ENCODE measurements at places on chromosomes 7 and 10. TPM values are rescaled to one million over a fixed set of nuclear protein-coding genes. Genes with fewer than 3 reads are reported as not detected.

The TFEC gene
- 31.2 TPM for polyA plus RNA-seq

DNA sequence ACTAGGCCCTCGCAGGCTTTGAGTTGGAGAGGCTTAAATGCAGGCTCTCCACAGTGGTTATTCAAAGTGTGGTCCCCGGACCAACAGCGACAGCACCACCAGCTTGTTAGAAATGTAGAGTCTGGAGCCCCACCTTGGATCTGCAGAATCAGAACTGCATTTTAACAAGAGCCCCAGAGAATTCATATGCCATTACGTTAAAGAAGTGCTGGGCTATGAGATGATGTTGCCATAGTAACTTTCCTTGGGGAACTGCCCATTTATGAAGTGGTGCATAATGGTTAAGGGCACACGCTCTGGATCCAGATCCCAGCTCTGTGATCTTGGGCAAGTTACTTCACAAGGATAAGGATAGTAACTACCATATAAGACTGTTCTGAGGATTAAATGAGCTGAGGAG, 48.9 kb downstream of the ZCCHC24 start:
- no peak for DNase-seq

DNA sequence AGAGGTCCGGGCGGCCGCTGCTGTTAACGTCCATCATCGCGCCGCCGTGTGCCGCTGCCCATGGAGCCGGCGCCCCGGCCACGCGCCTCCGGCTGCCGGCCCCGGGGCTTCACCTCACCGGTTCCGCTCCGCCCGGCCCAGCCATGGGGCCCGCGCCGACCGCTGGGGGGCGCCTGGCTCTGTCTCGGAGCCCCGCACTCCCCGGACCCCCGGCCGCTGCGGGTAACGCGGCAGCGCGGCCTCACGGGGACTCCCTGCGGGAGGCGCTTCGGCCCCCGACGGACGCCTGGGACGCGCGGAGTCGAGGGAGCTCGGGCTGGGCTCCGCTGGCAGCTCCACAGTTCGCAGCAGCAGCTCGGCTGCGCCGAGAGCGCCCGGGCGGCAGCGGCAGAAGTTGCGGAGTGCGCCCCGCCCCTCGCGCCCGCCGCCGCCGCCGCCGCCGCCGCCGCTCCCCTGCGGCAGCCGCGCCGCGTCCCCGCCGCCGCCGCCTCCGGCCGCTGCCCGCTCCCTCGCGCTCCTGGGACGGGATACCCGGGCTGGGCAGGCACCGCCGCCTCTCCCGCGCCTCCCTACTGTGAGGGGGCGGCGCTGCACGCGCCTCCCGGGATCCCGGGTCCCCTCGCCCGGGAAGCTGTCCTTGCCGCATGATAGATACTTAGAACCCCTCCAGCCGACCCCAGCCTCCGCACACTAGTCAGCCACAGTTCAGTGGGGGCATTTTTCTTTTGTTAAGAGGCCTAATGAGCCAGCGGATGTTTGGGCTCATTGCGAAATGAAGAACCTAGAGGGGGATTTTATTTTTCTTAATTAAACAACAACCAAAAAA, at the start of gene HTR7:
HTR7 (minus strand) TSS at position 405 of the 826 bp plus-strand sequence; CDS start at position 37, 368 bp downstream.
- DNase-seq, result no peak

The NRG3 gene
- 11.8 TPM for polyA plus RNA-seq

GRCh38 chr10:28812384-28813372, 135.4 kb downstream of the BAMBI start:
- DNase-seq, result no peak

GRCh38 chr7:21504021-21504420, 38.8 kb upstream of the DNAH11 start:
- DNase-seq, result no peak

DNA sequence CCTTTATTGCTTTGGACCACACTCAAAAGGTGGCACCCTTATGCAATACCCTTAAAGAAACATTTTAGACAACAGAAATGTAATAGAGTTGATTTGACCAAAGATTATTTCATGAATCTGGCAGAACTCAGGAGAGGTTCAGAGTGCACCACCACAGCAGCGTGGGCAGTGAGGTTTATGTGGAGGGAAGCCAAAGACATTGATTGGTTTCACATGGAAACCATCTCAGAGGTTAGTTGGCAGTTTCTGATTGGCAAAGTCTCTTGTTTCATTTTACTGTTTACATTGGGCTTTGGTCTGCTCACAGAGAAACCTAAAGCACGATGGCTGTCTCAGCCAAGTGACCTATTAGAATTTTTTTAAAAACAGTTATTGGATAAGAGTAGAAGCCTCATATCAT, 101.3 kb downstream of the SDHAF3 start:
- DNase-seq, result no peak

GRCh38 chr7:128410451-128410753, 620 bp upstream of the IMPDH1 start:
- no peak for DNase-seq

DNA sequence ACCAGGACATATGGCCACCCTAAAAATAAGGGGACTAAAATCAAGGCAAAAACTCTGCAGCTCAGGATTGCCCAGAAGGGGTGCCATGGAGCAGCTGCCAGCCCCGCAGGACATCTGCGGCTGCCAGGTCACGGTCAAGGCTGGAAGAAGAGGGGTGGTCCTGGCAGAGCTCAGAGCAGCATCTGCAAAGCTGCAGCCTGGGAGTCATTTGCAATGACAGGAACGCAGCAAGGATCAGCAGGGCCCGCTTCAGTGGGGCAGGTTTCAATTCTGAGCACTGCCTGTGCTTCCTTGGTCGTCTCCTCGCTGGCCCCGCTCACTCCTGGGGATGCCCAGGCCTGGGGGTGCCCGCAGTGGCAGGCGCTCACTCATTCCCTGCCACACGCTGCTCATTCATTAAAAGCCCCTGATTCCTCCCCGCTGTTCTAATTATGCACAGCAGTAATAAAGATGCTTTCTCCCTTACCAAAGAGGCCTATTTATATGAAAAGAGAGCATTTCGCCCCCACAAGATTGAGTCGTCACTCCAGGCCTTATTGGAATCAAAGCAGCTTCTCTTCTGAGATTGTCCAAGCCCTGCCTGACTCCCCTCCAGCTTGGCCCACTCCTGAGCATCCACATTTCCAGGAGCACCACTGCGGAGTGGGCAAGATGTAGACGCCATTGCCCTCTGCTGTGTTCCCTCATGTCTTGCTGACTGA, 4.6 kb downstream of the HSPA12A start:
- no peak for DNase-seq

- DNase-seq, result no peak
Observed at GRCh38 chr10:11261143-11261542, 243.5 kb downstream of the CELF2 start.

- DNase-seq, result no peak
Observed at GRCh38 chr7:81767926-81768325, 1.9 kb downstream of the HGF start.

- DNase-seq, result no peak
Observed at GRCh38 chr7:101906291-101907240, 89.1 kb downstream of the CUX1 start.

GRCh38 chr7:14432924-14433323, 443.5 kb upstream of the ETV1 start:
- no peak for DNase-seq

The TMEM178B gene
- 0.33 TPM for polyA plus RNA-seq

GRCh38 chr10:132388891-132389432, 8.0 kb upstream of the PWWP2B start:
- no peak for DNase-seq
